ENCODE measurements at places on chromosomes 5 and 9.

DNA sequence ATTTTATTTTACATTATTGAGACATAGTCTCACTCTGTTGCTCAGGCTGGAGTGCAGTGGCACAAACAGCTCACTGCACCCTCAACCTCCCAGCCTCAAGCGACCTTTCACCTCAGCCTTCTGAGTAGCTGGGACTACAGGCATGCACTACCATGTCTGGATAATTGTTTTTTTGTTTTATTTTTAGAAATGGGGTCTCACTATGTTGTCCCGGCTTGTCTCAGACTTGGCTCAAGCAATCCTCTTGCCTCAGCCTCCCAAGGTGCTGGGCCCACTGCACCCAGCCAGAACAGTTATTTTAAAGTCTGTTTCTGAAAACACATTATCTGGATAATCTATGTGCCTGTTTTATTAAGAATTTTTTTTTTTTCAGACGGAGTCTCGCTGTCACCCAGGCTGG, 62.0 kb downstream of the TEX10 start:
- no peak for DNase-seq

- DNase-seq = no peak
Measured at GRCh38 chr9:90882991-90883600, 81.5 kb downstream of the SYK start.

GRCh38 chr5:129496421-129496820, 36.3 kb downstream of the ADAMTS19 start:
- DNase-seq = no peak

GRCh38 chr5:103003872-103004271, 116.1 kb downstream of the GIN1 start:
- no peak for DNase-seq

GRCh38 chr5:145129797-145130196, 705.3 kb downstream of the PRELID2 start:
- DNase-seq = no peak

DNA sequence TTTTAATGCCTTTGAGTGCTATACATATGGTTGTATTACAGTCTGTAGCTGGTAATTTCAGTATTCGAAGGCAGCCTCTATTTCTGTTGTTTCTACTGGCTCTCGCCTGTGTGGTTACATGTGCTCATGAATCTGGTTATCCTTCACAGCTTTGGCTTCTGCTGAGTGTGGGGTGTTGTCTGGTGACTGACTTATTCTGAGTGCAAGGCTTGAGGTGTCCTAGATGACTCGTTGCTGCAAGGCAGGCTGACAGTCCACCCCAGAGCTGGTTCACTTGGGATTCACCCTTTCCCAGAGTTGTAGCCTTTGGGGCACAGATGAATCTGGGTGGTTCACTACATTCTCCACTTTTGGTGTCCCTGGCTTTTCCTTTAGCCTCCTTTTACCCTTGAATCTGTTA, 41.4 kb downstream of the PDE8B start:
- no peak for DNase-seq

GRCh38 chr9:15160673-15161072, 146.3 kb downstream of the TTC39B start:
- no peak for DNase-seq

- DNase-seq = no peak
Measured at GRCh38 chr9:121066850-121067249, 7.9 kb upstream of the CNTRL start.

GRCh38 chr5:143968071-143968878, 156.3 kb downstream of the HMHB1 start:
- peak; percentile 33 for DNase-seq

- peak; percentile 60 for DNase-seq
Measured at GRCh38 chr5:176535101-176535663, 2.0 kb downstream of the RNF44 start.

DNA sequence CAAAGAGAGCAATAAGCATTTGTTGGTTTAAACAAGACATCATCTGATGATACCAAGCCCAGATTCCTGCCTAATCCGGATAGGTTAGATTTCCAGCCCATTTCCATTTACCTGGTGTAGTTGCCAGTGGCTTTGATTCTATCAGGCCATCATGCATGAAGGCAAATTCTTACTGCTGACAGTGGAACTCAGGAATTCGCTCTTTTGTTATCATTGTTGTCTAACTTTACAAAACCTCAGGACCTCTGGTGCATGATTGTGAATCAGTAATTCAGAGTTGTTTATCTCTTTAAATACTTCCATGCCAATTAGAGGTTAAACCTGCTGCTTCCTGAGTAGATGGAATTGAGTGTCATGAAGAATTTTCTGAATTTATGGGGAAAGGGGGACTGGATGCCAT, 76.5 kb downstream of the C9orf152 start:
- DNase-seq = no peak

GRCh38 chr5:78597068-78597973, 51.3 kb downstream of the LHFPL2 start:
- DNase-seq = peak; percentile 81

DNA sequence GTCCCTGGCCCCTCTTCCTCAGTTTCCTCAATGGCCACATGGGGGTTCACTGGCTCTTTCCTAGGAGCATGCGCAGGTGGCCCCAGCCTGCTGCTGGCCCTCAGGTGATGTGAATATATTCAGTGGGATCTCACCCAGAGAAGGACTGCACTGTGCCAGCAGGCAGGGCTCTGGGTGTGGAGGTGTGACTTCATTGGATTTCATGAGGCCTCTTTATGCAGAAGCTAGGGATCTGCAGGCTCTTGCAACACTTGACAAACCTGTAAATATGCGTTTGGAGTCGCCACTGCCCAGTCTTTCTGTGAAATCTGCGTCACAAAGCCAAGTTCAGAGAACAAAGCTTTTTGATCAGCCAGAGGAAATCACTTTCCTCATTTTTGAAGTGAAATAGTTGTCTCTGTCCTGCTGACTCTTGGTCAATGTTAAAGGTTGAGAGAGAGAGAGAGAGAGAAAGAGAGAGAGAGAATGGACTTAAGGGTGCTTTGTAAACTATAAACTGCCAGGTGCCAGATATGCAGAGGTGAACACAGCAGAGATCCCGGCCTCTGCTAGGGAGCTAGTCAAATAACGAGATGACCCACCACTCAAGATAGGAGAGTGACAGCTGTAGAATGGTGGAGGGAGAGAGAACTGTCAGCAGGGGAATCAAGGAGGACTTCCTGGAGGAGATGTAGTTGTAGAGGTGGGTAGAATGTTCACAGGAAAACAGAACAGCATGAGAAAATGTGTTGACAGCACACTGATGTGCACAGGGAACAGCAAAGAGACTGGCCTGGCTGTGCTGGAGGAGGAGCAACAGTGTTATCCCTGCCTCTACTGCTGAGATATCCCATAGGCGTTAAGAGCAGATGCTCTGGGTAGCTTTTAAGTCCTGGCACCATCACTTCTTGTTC, 167.0 kb upstream of the ZNF618 start:
- DNase-seq = no peak

- peak; percentile 2 for DNase-seq
Measured at GRCh38 chr5:23930985-23931384, 423.6 kb downstream of the PRDM9 start.

GRCh38 chr9:134204041-134204440, 39.7 kb upstream of the RNU6ATAC start:
- no peak for DNase-seq

- no peak for DNase-seq
Measured at GRCh38 chr9:89667726-89668125, 62.9 kb downstream of the GADD45G start.

GRCh38 chr9:77961541-77961940, 70.1 kb downstream of the GNAQ start:
- DNase-seq = no peak

DNA sequence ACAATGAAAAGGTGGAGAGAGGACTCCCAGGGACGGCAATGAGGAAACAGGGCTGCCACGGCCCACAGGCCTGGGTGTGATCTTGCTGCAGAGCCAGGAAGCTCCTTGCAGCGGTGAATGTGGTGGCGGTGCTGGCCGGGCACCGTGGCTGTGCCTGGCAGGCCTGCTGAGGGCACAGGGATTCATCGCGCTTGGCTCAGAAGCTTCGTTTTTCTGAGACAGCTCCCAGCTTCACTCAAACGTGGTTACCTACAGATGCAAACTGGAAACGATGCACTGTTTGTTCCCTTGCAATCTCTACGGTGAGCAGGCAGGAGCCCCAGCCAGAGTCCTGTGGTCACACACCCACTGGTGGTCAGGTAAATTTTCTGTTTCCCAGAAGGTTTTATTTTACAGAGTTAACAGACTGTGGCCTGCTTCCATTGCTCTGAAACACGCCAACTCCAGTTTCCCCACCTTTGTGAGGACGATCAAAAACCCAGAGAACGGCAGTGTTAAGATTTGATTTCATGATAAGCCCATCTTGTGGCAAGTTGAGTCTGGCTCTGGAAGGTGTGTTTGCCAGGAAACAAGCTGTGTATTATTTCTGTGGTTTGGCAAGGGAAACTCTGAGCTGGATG, 183.9 kb downstream of the AUH start:
- no peak for DNase-seq

DNA sequence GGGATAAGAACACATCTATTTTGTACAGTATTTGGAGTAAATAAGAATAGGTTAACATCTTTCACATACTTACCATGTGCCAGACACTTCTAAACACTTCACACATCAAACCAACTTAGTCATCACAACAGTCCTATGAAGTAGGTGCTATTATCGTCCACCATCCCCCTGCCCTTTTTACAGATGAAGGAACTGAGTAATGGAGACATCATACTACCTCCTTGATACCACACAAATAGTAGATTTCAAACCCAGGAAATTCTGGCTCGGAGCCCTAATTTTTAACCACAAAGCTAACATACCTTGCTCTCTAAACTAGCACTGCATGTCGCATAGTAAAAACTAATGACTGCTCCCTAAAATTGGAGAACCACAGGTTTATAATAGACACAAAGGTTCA, 4.2 kb upstream of the ZNF366 start:
- no peak for DNase-seq

DNA sequence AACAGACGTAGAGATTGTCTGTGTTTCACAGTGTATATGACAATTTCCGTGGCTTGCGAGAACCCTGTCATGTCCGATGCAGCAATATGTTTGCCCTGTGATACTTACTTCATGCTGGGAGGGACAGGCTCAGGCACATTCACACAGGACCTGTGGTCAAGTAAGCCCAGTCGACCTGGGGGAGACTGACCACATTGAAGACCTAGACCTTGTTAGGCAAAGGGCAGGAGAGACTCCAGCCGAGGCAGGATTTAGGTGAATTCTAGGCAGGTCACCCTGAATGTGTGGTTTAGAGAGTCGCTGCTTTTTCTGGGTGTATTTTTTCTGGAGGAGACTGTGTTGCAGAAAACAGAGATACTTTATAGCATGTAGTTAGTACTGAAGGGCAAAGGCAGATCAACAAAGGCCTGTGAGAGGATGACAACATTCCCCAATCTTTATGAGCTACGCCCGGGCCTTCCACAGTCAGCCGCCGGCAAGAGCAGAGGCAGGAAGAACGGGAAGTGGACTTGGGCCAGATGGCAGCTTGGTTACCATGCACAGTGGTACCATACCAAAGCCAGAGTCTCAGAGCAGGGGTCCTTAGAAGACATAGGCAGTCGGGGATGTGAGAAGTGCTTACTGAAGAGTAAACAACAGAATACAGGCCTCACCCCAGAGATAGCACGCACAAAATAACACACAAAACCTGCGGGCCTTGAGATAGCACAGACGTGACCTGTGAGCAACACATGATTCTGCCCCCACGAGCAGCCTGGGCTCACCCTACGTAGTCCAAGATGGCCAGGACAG, 220.7 kb downstream of the CACNA1B start:
- DNase-seq = no peak

DNA sequence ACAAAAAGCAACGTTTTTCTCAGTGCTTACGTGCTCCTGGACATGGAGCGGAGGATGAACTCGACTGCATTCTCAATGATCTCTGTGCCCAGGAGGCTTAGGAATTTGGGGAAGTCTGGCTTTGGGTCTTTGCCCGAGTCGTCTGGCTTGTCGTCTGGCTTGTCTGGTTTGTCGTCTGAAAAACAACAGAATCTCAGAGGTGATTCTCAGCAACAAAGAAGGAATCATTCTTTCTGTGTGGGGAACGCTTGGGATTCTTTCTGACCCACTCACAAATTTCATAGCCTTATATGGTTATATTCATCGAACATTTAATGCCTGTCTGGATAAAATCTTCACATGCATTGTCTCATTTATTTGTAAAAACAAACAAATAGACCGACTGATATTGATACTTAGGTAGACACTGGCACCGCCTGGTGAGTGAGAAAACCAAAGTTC, 4.7 kb downstream of the C5orf46 start:
- no peak for DNase-seq

DNA sequence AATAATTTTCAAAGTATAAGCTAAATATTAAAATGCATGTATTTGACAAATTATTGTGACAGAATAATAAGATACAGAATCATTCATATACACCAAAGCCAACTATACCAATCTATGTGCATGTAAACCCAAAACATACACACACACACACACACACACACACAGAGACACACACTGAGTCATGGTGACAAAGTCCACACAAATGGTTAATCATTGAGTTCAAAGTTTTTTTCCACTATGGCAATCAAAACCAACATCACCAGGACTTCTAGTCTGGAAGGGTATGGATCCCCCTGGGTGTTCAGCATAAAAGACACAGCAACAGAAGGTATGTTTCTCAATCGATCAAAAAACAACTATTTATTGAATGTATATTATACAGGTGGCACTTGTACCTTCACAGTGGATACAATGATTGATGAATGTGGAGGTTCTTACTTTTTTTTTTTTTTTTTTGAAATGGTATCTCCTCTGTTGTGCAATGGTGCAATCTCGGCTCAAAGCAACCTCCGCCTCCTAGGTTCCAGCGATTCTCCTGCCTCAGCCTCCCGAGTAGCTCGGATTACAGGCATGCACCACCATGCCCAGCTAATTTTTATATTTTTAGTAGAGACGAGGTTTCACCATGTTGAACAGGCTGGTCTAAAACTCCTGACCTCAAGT, 137.0 kb downstream of the PDE4D start:
- no peak for DNase-seq

DNA sequence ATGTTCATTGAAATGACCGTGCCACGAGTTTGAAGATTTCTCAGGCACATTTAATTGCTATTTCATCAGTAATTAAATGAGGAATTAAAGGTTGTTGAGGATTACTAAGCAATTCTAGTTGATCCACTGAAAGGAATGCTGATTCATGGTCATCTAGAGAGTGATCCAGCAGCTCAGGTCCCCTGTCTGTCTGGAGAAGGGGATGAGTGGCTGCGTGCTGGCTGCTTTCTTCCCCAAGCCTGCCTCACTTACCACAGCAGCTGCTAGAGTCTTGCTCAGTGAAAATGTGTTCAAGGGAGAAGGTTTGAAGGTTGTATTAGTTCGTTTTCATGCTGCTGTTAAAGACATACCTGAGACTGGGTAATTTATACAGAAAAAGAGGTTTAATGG, 7.8 kb upstream of the TGFBI start:
- DNase-seq = no peak

- no peak for DNase-seq
Measured at GRCh38 chr5:172096207-172096940, 89.9 kb upstream of the FBXW11 start.

- no peak for DNase-seq
Measured at GRCh38 chr5:156230887-156231286, 96.1 kb upstream of the SGCD start.

All from RKO (cell line).